ENCODE measurements at places on chromosomes 5 and 9. TPM values are rescaled to one million over a fixed set of nuclear protein-coding genes. Genes with fewer than 3 reads are reported as not detected.

The RIOK2 gene
- total RNA-seq, result 29.5 TPM

The PSAT1 gene
- 9.0 TPM for total RNA-seq

The IGIP gene
- total RNA-seq, result 9.1 TPM

The FOXD4 gene
- 0.16 TPM for total RNA-seq

The XRCC4 gene
- total RNA-seq, result 3.0 TPM

The TNC gene
- 20.2 TPM for total RNA-seq

The PCDHGA8 gene
- 4.4 TPM for total RNA-seq

The KCNMB1 gene
- not detected for total RNA-seq

Measured in bronchial smooth muscle cell (primary cell).